ENCODE measurements at places on chromosomes 6 and 20.

DNA sequence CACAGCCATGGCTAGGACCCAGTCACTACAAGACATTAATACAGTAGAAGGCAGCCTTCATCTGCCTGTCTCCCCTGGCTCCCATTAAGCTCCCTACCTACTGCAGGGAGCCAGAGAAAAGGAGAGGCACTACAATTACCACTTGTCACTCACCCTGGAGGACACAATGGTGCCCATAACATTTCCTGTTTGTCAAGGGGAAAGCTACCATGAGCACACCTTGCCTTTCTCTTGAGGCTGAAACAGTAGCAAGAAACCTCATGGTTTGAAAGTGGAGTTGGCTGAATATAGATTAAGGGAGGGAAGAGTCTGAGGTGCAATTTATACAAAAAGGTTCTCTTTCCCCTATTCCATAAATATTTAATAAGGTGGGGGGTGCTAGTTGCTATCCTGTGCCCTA is 27.9 kb downstream of the STK38 start:
- DNase-seq = no peak

DNA sequence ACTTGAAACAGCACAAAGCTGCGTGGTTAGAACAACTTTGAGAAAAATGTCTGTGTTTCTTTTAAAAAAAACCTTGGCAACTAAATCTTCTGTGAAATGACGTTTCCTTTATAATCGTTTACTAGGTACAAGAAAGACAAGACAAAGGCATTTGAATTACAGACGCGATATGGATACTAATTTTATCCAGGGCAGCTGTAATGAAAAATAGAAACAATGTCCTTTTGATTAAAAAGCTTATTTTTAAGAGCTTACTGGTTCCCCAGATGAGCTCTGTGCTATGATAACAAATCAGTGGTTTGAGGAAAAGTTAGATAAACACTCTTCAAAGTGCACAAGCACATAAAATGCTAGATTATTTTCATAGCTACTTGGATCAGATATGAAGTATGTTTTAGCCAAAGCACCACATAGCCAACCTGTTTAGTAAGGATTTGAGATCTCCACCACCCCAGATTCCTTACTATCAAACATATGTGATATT is 1.6 kb upstream of the SYNCRIP start:
- no peak for DNase-seq

DNA sequence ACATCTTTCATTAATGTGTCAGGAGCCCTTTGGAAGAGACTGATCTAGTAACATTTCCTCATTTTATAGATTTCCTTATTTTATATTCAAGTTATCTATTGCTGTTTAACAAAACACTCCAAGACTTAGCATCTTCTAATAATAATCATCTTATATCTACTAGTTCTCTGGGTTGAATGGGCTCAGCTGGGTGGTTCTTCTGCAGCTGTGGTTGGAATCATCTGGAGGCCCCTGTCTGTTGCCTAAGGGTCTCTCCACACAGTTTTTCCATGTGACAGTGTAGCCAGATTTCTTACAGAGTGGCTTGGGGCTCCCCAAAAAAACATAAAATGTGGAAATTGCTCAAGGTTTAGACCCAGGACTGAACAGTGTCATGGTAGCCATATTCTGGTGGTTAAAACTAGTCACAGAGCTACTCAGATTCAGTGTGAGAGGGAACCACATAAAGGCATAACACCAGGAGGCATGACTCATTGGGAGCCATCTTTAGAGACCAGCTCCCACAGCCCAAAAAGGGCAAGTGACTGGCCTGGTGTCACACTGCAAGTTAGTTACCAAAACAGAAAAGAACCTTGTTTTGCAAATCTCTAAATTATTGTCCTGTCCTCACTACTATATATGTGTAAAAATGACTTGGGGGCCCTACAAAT is 11.5 kb downstream of the SLC2A10 start:
- no peak for DNase-seq

DNA sequence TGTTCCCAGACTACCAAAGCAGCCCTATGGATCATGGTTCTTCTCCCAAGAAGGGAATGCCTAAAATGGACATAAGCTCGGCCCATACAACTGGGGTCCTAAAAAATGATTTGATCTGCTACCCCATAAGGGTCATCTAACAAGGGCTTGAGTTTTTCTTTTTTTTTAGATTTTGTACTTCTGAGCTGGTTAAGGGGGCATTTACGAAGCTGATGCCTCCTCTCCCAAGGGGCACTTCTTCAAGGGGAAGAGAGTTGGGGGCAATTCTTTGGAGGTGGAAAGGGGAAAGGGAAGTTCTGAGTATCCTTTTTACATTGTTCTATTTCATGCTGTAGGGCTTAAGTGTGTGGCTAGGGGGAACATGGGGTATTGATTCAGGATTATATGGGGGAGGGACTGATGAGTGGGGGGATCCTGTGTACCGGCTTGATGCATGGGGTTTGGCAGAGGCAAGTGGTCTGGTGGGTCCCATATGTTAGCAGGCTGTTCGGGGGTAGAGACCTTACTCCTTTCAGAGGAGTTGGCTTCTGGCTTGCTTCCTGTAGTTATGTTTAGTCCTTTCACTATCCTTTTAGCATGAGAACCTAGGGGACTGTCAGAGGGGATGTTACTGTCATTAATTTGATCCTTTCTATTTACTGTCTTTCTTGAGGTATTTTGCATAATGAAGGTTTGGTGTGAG is 8.1 kb upstream of the ZNFX1 start:
- no peak for DNase-seq

DNA sequence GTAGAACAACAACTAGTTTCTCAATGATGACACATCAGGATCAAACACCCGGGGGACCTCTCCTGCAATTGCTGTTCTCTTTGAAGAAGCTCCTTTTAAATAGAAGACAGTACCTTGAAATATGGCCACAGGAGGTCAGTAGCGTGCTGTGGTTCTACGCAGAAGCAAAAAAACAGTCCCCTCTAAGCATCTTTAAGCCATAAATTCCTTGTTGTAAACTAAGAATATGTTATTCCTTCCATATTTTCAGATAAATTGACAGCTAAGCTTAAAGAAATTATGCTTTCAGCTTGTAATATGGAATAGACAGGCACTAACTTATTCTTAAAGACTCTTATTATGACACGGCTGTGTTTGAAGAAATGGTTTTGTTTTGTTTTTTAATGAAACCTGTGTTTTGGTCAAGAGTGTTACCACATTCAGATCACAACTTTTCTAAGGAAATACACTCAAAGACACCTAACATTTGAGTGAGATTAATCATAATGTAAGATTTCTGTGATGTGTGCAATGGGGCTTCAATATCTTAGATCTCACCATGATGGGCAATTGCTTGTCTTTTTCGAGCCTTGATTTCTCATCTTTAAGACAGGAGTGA is 49.7 kb upstream of the IL20RA start:
- DNase-seq = no peak

DNA sequence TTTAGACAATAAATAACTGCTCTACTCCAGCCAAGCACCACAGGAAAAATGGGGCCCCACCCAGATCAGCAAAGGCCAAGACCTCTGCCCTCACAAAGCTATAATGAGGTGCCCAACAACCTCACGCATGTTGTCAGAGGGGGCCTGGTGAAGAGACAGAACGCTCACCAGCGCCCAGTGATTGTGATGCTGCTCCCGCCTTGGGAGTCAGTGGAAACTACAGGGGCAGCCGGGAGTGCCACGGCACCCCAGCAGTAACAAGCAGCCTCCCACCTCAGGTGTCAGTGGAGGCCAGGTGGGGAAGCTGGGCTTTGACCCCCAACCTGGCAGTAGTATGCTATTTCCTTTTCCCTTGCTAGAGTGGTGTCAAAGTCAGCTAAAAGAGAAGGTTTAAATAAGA is 47.4 kb downstream of the TCP11 start:
- no peak for DNase-seq

GRCh38 chr20:2865630-2866029 is 7.7 kb upstream of the PTPRA start:
- no peak for DNase-seq

- peak; percentile 17 for DNase-seq
These were observed 110.7 kb upstream of the PHACTR1 start for GRCh38 chr6:12605888-12606345.

- DNase-seq = no peak
These were observed 135.9 kb downstream of the C6orf118 start for GRCh38 chr6:165173484-165173883.

DNA sequence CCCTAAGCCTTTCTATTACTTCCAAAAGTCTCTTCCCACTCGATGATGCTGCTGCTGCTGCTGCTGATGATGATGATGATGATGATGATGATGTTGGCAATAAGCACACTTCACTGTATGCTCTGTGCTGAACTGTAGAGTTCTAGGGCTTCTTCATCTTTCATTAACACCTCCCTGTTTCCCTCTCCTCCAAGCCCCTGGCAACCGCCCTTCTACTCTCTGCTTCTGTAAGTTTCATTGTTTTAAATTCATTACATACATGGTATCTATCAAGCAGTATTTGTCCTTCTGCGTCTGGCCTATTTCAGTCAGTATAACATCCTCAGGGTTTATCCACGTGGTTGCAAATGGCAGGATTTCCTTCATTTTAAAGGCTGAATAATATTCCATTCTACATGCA is 100.2 kb downstream of the THBS2 start:
- DNase-seq = no peak

GRCh38 chr6:28980852-28981430 is 24.2 kb downstream of the ZNF311 start:
- DNase-seq = peak; percentile 11

DNA sequence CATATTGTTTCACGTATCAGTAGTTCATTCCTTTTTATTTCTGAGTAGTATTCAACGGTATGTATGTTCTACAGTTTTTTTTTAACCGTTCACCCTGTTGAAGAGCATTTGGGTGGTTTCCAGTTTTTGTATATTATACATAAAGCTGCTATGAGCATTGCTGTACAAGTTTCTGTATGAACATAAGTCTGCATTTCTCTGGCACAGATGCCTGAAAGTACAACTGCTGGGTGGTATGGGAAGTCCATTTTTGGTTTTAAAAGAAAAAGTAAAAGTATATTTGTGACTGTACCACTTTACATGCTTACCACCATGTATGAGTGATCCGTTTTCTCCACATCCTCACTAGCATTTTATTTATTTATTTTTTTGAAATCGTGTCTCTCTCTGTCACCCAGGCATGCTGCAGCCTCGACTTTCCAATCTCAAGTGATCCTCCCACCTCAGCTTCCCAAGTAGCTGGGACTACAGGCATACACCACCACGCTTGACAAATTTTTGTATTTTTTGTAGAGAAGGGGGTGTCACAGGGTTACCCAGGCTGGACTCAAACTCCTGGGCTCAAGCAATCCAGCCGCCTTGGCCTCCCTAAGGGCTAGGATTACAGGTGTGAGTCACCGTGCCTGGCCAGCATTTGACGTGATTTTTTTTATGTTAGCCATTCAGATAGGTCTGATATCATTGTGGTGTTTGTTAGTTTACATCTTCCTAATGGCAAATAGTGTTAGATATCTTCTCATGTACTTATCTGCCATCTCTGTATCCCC is 11.0 kb upstream of the SIM1 start:
- no peak for DNase-seq

GRCh38 chr6:167551628-167552257 is 226.9 kb downstream of the TTLL2 start:
- DNase-seq = no peak

DNA sequence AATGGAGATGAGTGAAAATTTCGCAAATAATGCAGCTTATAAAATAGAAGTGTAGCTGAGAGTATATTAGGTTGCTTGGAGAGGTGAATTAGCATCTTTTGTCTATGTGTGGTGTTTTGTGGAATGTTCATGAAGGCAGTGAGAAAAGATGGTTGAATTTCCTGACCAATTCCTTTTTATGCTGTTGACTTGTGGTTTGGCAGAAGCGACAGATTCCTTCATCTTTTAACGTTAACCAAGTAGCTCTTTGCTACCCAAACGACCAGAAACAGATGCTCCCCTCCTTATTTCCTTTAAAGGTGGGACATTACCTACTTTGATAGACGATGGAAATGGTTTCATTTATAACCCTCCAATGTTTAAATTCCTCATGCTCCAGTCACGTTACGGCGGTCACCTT is 390.5 kb downstream of the QKI start:
- no peak for DNase-seq

DNA sequence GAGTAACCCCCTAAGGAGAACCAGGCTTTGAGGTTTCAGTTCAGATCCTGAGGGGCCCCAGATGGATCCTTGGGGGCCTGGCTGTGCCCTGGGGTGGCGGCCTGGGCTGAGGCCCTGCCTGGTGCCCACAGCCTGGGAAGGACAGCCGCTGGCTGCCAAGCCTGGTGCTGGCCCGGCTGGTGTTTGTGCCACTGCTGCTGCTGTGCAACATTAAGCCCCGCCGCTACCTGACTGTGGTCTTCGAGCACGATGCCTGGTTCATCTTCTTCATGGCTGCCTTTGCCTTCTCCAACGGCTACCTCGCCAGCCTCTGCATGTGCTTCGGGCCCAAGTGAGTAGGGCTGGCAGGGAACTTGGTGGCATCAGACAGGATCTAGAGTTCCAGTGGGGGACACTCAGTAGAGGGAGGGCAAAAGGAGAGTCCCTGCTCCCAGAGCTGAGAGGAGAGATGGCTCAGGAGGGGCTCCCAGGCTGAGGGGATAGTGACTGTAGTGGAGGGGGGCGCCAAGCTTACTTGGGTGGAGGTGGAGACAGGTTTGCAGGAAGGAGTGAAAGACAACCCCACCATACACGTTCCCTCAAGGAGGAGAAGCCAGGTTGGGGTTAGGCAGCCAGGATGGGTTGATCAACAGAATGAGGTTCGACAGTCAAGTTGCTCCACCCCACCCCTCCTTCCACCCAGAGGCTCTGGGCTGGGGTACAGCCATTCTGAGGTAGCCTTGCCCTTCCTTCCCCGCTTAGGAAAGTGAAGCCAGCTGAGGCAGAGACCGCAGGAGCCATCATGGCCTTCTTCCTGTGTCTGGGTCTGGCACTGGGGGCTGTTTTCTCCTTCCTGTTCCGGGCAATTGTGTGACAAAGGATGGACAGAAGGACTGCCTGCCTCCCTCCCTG is 9.5 kb downstream of the SLC29A1 start:
- DNase-seq = no peak

- DNase-seq = no peak
These were observed 16.6 kb downstream of the TBC1D20 start for GRCh38 chr20:445514-446336.

- peak; percentile 54 for DNase-seq
These were observed 29.8 kb downstream of the RHAG start for GRCh38 chr6:49606721-49607390.

DNA sequence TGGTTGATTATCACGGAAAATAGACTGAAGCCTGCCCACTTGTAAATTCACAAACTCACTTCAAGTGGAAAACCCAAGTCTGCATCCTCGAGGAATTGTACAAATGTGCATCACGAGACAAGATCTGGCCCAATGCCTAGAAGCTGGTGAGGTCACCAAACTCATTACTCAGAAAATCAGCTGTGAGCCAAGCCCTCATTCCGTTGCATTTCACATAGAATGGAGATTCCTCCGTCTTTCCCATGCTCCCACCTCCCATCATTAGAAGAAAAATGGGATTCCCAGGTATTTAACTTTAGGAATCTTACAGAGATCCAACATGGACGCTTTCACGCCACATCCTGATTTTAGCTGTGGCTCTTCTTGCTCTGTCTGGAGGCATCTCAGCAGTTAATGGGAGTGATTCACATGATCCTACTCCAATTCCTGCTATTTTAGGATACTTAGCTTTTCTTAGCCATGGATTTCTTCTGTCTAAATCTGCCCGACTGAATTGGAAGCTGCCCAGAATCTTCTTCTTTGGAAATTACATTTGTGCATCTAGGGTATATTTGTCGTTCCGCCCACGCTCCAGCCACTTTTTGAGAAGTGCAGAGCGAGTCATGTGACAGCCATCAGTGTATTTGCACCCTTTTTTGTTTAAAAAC is 68.7 kb upstream of the STMND1 start:
- DNase-seq = no peak

GRCh38 chr6:109793792-109794191 is 102.7 kb downstream of the FIG4 start:
- no peak for DNase-seq
